ENCODE measurements at places on chromosomes 1 and 21.

DNA sequence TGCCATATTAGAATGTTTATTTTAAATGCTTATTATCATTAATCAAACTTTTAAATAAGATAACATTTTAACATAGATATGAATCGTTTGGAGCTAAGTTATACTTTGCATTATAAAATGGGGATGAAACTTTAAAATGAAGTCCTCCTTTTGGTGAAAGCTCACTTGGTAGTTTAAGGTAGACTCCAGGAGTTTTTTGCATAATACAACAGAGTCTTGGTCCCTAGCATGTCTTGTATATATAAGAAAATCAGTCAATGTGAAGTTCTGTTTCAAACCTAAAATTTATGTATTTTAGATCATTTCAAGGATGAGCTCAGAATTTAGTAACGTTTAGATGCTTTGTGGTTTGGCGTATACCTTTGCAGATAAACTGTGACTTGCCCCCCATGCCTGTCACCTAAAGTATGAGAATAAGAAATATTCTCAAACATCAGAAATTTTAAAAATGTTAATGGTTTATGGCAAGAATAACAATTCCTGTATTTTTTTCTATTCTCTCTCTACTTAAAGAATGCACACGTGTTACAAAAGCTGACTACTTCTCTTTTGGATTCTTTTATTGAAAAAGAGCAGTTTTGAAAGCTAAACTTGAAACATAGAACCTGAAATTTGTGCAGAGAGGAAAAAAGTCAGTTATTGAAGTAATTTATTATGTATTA, 3.8 kb downstream of the NFIA start:
- DNase-seq = no peak

DNA sequence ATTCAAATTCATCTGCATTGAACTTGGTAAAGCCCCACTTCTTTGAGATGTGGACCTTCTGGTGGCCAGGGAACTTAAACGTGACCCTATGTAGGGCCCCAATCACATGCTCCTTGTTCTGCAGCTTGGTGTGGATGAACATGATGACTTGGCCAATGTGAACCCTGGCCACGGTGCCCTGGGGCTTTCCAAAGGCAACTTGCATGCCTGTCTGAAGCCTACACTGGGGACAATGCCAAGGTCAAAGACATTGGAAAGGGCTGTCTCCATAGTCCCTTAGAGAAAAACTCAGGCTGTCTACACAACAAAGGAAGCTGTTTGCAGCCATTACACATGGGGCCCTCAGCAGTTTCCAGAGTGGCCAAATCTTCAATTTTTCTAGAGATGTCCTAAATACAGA, 8.9 kb upstream of the VPS13D start:
- DNase-seq = no peak

- no peak for DNase-seq
Measured at GRCh38 chr1:5740450-5740849, 251.8 kb downstream of the NPHP4 start.

GRCh38 chr1:198657550-198658064, 18.8 kb downstream of the PTPRC start:
- peak; percentile 16 for DNase-seq

GRCh38 chr1:82565546-82565945, 764.8 kb downstream of the ADGRL2 start:
- DNase-seq = no peak
